ENCODE measurements at places on chromosomes 7 and 10.
A peak's percentile ranks its signal among the peaks of the same experiment; 100 is the strongest.

- DNase-seq: no peak
Measured at GRCh38 chr7:14766747-14767146, 135.8 kb downstream of the DGKB start.

DNA sequence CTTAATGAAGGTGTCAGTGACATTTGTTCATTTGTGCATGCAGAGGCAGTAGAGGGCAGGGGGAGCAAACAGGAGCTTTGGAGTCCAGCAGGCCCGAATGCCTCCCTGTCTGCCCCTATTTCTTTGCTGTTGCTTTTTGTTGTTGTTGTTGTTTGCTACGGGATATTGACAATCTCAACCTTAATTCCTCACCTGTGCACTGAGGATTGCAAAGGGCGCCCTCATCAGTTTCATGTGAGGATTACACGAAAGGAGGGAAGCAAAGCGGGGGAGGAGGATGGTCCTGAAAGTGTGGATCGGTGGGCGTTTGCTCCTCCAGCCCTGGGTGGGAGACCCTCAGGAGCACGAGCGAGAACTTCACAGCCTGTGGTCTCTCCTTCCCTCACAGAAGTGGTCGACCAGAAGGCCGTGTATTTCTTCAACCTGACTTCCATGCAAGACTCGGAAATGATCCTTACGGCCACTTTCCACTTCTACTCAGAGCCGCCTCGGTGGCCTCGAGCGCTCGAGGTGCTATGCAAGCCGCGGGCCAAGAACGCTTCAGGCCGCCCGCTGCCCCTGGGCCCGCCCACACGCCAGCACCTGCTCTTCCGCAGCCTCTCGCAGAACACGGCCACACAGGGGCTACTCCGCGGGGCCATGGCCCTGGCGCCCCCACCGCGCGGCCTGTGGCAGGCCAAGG is 9.6 kb downstream of the GDF10 start:
- DNase-seq: no peak

DNA sequence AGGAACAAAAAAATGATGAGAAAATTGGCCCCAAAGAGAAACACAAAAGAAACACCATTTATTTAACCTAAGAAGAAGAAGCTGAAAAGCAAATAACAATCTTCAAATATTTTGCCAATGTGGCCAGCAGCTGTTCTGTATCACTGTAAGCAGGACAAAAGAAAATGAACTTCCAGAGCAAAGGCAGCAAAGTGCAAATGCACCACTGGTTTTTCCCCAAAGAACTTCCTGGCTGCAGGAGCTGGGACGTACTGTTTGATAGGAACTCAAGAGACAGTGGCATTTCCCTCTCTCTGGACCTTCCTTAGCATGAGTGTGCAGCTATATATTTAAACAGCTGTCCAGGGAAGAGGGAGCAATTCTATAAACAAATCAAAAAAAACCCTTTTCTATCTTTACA is 60.4 kb downstream of the RNLS start:
- no peak for DNase-seq

GRCh38 chr7:25978466-25978865 is 173.5 kb upstream of the NFE2L3 start:
- no peak for DNase-seq

DNA sequence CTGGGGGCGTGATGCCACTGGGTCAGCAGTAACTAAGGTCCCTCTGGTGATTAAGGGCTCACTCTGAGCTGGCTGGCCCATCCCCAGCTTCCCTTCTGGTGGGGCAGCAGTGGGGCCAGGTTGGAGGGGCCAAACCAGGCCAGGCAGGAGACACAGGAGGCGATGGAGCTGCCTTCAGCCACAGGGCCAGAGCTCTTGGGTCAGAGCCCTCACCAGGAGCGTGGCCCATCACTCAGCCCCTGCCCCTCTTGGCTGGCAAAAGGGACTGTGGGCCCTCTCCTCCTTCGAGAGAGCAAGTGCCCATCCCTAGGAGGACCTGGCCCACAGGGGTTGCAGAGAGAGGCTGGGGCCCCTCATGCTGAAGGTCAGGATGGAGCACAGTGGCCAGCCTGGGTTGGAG is 4.5 kb downstream of the KCNK18 start:
- DNase-seq: no peak

DNA sequence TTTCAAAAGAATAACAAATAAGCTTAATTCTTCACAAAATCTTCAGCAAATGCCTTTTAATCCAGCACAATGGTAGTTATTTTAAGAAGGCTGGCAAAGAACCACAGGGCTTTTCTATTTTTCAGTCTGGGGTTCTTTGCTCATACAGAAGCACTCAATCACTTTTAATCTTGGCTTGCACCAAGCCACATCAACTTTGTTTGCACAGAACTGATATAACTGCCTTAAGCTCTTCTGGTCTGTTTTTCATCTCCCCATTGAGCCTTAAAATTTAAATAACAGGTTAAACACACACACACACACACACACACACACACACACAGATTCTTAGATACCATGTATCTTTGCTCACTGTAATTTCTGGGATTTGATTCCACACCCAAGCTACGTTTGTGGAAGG is 377.0 kb downstream of the GATA3 start:
- no peak for DNase-seq

DNA sequence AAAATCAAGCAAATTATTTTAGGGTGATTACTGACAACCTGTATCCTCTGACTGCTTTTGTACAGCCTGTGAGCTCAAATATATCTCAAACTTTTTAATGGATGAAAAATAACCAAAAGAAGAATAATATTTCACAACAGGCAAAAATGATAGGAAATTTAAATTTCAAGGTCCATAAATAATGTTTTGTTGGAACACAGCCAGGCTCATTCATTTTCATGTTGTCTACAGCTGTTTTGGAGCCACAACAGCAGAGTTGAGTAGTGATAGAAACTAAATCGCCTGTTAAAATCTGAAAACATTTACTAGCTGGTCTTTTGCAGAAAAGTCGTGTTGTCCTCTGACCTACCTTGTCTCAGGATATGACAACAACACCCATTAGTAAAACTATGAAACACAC is 75.9 kb downstream of the GLI3 start:
- no peak for DNase-seq

GRCh38 chr10:117165538-117166417 is 27.7 kb upstream of the VAX1 start:
- peak; percentile 14 for DNase-seq

- DNase-seq: no peak
Measured at GRCh38 chr10:133044401-133044811, 43.3 kb upstream of the ADGRA1 start.

DNA sequence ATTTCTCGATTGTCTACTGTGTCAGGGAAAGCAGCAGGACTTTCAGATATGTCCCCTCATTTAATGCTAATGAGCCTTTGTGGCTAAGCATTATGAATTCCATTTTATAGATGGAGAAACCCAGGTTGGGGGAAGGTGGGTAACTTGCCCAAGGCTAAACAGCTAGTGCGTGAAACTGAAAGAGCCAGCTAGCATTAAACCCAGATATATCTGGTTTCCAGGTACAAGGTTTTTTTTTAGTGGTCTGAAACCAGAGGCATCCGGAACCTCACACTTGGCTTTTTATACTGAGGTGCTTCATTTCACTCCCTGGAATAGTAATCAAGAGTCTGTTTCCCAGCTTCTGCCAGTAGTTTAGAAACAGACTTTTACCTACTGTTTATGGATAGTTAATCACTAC is 694.8 kb downstream of the PHTF2 start:
- no peak for DNase-seq

DNA sequence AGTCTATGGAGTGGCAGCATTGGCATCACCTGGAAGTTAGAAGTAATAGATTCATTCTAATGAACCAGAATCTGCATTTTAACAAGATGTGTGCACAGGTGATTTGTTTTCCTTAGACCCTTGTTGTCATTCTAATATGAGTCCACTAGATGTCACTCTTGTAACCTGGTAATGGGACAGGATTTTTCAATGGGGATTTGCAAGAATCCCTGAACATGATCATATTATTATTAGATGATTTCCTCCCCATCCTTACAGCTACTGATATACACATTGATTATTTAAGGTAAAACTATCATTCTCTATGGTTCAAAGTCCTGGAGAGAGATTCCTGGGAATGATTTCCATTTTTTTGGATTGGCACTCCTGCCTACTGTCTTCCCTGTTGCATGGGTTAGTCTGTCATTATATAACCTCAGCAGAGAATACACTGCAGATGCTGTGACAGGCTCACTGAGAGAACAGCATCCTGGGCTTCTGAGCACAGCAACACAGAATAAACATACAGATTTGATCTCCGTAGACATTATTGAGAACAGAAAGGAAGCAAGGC is 194.9 kb downstream of the SUGCT start:
- DNase-seq: peak; percentile 60

DNA sequence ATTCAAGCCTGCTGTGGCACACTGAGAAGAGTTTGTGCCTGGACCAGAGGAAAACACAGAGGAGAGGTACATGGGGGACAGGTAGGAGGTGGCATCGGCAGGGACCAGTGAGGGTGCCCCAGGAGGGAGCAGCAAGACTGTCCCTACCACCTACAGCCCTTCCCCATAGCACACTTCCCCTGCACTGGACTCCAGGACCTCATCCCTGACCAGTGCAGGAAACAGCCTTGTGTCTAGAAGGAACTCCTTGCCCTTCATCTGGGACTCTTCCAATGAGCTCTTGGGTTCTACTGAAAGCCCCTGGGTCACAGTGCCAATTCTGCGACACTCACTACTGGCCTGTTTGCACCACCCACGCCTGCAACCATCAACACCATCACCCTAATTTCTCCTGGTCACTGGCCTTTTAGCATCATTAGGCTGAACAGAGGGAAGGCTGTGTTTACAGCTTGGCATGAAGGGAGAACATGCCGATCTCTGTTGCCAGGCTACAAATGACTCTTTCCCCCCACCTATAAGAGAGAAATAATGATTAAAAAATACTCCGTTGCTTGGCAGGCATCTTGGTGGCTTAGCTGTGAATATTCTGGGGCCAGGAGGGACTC is 371.9 kb upstream of the ZMIZ1 start:
- peak; percentile 7 for DNase-seq

- DNase-seq: no peak
Measured at GRCh38 chr7:71846160-71846559, 566.0 kb downstream of the CALN1 start.

- no peak for DNase-seq
Measured at GRCh38 chr7:88647825-88648224, 111.7 kb upstream of the ZNF804B start.

Measured in small intestine (tissue), 16 donors.